Muscle of back (tissue), 13 donors: ENCODE measurements at places on chromosomes 12 and 14.

GRCh38 chr12:68235576-68235975 lies 10.0 kb upstream of the IL26 start:
- no peak for DNase-seq

DNA sequence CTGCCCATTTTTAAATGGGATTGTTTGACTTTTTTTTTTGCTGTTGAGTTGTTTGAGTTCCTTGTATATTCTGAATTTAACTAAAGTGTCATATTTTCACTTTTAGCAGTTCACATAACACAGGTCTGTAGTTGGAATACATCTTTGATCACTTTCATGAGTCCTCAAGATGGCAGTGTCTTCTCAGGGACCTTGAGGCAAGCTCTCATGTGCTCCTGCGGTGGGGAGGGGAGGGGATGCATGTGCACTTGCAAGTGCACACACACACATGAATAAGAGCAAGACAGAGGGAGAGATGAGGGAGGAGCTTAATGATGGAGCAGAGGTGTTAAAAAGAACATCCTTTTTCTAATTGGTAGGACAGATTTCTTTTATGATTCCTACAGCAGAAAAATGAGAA lies 291.4 kb upstream of the OR4E1 start:
- DNase-seq = no peak

- no peak for DNase-seq
These were observed 31.9 kb downstream of the IL31 start for GRCh38 chr12:122141911-122142725.

GRCh38 chr14:79493081-79493645 lies 718.1 kb downstream of the DIO2 start:
- no peak for DNase-seq

GRCh38 chr14:70842851-70843462 lies 33.6 kb upstream of the MAP3K9 start:
- no peak for DNase-seq

DNA sequence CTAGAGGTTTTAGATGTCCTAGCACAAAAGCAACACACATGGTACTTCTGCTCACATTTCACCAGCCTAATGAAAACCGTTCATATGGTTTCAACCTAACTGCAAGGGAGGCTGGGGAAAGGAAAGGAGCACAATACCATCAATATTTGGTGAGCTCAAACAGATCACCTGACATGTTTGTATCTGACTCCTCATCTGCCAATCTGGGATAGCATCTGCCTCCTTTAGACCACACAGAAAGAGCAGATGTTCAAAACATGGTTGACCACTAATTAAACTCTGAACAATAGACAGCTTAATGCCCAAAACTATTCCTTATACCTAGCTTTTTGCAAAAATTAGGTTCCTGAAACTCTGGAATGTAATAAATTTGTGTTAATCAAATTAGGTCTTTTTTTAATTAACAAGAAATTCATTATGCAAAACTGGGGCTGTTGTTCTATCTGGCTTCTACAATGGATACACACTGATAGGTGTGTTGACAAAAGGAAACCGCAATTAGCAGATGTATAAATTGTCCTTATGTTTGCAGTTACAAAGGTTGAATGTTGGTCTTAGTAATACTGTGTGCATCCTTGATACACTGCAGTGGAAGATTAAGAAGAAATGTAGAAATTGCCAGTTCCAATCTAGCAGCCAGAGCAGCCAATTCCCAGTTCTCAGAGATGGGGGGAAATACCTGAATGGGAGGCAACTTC lies 89.3 kb downstream of the DUSP6 start:
- DNase-seq = no peak

GRCh38 chr14:104715416-104715815 lies 8.6 kb upstream of the ADSS1 start:
- no peak for DNase-seq

DNA sequence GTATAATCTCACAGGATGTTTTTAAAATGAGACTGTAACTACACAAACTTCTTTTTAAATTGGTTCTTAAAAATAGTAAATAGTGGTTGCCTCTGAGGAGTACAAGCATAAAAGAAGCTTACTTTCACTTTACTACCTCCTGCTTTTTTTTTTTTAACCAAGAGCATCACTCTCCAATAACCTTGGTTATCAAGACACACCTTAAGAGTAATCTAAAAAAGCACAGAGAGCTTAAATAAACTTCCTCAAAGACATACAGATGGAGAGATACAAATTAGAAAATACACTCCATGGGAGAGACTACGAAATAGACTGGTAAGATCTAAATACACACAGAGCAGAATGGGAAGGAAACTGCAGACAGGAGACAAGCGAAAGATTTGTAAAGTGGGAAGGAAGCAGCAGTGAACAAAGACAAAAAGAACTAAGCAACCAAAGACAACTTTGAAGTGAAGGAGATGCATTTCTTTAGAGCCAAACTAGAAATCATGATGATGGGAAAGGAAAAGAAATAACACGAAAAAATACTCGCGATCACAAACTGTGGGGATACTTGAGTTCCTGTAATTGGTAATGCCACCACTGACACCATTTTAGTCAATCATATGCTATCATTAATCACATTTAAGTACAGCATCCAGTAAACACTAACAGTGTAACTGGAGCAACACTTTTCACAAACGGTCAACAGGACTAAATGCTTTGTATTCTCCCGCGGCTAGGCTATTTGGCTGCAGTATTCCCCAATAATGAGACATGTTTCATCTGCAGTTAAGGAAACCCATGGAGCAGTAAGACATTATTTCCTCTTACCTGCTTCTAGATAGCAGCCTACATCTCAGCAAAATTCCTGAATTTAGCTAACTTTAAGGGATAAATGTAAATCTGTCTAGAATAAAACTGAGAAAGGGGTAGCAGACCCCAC lies 8.2 kb downstream of the SINHCAF start:
- no peak for DNase-seq

GRCh38 chr14:89955022-89955744 lies 544 bp upstream of the TDP1 start:
- no peak for DNase-seq

- no peak for DNase-seq
These were observed 108.9 kb downstream of the MSRB3 start for GRCh38 chr12:65387396-65387795.

GRCh38 chr14:65131301-65131701 lies 29.0 kb upstream of the MAX start:
- no peak for DNase-seq

GRCh38 chr12:126201981-126202537 lies 1136.8 kb downstream of the AACS start:
- DNase-seq = no peak

DNA sequence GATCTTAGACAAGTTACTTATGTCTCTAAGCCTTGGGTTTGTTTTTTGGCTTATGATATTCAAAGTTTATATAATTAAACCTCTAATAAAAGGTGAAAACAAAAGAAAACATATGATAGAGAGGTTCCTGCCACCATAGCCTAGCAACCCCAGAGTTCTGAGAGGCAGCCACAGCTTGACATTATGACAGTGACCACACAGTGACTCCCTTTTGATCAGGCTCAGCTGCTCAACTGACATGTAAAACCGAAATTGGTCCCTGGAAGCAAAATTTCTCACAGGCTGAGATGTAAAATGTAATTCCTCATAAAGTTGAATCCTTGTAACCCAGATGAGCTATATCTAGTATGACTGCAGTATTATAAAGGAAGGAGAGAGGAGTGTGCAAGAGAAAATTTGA lies 108.5 kb downstream of the GCH1 start:
- DNase-seq = no peak

- no peak for DNase-seq
These were observed 56.8 kb upstream of the CNOT2 start for GRCh38 chr12:70186436-70186835.

GRCh38 chr12:32211900-32212156 lies 105.2 kb downstream of the BICD1 start:
- no peak for DNase-seq

DNA sequence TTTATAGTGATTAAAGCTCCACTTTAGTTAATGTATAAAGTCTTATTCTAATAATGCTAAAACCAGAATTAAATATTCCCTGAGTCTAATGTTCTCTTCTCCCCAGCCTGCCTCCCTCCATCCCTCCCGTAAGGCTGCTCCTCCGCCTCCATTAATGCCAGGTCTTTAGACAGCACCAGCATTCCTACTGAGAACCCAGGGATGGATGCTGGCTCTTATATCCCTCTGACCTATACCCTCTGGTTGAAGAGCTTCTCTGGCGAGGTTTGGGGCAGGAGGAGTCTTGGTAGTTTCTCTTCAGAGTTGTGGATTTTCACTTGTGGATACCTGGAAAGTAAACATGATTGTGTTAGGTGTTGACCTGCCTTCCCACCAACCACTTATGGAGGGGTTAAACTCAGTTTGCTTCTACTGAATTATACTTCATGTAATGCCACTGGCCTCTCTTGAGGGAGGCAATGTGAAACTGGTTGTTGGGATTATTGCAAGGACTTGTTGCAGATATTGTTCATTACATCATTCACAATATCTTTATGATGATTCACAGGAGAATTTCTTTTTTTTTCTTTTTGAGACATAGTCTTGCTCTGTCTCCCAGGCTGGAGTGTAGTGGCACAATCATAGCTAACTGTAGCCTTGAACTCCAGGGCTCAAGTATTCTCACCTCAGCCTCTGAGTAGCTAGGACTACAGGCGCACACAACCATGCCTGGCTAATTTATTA lies 11.1 kb upstream of the SMAGP start:
- no peak for DNase-seq

GRCh38 chr12:5964913-5965900 lies 20.1 kb upstream of the ANO2 start:
- no peak for DNase-seq

DNA sequence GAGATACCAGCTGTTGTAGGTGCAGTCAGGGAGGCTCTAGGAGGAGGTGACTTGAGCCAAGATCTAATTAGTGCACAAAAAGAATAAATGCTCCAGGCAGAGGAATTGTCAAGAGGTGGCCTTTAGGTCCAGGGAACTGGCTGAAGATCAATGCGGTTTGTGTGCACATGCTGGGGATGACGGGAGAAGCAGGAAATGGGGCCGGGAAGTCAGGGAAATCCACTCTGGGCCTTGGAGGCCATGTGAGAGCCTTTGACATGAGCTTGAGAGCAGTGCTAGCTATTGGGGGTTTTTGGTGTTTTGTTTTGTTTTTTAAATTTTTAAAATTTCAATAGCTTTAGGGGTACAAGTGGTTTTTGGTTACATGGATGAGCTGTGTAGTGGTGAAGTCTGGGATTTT lies 67.4 kb downstream of the MVK start:
- no peak for DNase-seq

GRCh38 chr12:31119192-31119802 lies 45.6 kb downstream of the DDX11 start:
- no peak for DNase-seq

GRCh38 chr14:94129758-94130414 lies 482 bp upstream of the IFI27L2 start:
- DNase-seq = peak; percentile 27

DNA sequence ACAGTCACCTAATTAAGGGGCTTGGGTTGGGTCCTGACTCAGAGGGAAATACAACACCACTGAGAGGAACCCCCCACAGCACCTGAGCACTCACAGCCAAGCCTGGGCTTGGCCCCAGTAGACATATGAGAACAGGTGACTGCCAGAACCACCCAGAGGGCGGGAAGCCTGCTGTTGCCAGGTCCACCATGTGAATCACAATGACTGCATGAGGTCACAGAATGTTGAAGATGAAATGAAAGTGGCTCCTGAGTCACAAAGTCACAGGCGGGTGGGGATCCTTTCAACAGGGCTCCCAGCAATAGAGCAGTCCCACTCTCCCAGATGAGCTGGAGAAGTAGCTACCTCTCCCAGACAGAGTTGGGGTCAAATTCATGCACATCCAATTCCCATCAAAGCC lies at the start of gene LRRC74A:
Gene LRRC74A (plus strand): TSS at position 287 of the 400 bp plus-strand sequence. CDS start 290 bp downstream, outside the sequence.
- DNase-seq = no peak

DNA sequence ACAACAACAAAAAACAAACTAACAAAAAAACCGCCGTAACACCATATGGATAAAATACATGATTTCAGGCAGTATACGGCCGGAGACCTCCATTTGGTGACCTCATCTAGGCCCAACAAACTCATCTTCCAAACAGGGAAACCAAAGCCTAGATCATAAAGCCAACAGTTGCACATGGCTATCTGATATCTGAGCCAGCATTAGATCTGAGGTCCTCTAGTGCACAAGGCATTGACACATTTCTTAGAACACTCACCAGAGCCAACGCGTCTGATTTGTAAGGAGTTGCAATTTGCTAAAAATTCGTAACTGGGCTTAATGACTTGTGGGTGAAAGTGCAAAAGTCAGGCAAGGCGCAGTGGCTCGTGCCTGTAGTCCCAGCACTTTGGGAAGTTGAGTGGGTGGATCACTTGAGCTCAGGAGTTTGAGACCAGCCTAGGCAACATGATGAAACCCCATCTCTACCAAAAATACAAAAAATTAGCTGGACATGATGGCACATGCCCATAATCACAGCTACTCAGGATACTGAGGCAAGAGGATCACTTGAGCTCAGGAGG lies 42.0 kb upstream of the NUDT4 start:
- peak; percentile 18 for DNase-seq

- peak; percentile 28 for DNase-seq
These were observed 89.6 kb upstream of the SOX5 start for GRCh38 chr12:24039113-24039525.

DNA sequence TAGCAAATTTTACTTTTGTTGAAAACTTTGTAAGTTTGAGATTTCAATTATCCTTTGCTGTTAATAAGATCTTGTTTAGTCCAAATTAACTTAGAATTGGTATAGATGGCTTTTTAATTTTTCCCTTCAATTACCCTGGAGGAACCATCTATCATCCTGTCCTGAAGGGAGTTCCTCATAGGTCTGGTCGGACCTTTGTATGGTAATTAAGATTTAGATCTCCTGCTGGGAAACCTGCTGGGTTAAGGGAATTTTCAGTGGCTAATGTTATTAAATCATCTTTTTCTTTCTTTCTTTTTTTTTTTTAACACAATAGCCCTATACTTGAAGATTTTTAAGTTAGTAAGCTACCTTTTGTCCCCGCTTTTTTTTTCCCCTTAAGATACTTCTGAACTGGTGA lies 63.0 kb upstream of the PRMT8 start:
- no peak for DNase-seq

DNA sequence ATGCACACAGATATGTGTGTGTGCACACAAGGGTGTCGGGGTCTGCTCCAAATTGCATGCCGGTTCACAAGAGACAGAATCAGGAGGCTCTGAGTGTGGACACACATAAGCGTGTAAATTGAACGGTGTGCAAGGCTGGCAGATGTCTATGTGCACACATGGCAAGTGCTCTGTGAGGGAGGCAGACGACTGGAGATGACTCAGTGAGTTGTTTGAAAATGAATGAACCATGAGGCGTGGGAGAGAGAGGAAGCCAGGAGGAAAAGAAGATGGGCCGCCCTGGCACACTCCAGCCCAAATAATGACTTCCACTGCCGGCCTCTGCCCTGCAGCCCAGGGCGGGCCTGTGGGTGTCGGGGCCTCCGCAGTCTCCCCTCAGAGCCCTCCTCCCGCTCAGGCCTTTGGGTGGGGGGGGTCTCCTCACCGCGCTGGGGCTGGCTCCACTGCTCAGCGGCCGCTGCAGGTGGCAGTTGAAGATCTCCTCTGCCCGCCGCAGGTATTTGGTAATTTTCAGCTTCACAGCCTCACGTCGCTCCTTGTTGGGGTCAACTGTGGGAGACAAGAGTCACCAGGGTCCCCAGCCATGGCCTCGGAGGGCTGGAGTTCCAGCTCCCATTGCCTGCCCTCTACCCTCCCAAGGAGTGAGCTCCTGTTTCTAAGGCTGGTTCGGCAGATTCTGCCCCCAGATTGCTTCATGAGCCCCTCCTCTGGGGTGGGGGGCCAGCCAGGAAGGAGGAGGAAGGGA lies 3.5 kb downstream of the RPS6KL1 start:
- DNase-seq = no peak

GRCh38 chr12:75635606-75636444 lies 124.4 kb upstream of the KRR1 start:
- DNase-seq = no peak
